Activated T-helper 17 cell treated with anti-CD3 and anti-CD28 coated beads, Interleukin-2, amount 50 U/mL, for 72 hours (primary cell): ENCODE measurements at places on chromosomes 11 and 22. TPM values are rescaled to one million over a fixed set of nuclear protein-coding genes. Genes with fewer than 3 reads are reported as not detected.

- ATAC-seq = no peak
Measured at GRCh38 chr11:115817844-115818468, 313.7 kb upstream of the CADM1 start.

The ADM2 gene
- total RNA-seq = 1.3 TPM

DNA sequence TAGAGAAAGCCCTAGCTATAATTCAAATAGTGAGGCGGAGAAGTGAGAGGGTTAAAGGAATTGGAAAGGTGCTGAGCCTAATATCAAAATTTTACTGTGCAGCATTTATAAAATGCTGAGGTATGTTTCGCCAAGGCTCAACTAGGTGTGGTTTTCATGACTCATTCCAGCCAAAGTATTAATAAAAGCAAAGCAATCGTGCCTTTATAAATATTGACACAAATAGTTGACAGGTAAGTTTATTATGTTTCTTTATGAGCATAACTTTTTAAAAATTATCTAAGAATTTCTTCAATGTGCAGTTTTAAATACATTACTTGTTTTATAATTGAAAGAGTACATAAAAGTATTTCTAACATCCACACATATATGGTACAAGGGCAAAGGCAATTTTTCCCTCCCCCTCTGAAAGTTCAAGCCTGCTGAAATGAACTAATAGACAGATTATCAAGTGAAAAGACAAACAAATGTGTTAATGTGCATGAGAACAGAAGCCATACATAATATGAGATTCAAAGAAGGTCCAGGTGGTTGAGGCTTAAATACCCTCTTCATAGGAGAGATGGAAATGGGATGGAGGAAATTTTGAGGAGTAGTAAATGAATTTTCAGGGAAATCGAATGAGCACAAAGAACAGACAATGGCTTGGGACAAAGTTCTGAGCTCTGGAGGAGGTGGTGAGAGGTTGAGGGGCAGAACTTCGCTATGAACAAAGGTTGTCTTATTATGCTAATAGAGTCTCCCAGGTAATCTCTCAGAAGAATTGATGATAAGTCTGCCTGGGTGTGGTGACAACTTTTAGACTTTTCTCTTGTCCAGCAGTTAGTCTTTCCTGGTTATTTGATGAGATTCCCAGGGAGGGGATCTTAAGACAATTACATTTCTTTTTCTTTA is 326.5 kb downstream of the BUD13 start:
- ATAC-seq = no peak

DNA sequence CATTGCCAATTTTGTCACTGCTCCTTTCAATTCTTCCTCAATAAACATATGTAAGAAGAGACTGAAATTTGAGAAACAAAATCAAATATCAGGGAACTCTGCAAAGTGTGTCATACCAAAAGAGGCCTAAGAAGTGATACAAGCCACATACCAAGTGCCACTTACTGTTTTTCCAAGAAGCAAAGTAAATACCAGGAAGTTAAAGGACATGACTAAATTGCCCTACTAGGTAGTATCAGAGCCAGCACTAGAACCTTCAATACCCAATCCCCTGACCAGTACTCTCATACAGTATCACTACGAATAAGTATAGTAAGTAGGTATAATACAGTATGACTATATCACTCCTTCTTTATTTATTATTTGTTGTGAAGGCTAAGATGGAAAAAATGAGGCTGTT is 13.6 kb downstream of the MAML2 start:
- ATAC-seq = peak; percentile 97

GRCh38 chr11:65593518-65594414 is 1.8 kb downstream of the KCNK7 start:
- peak; percentile 48 for ATAC-seq

GRCh38 chr11:2477254-2477653 is 32.4 kb downstream of the KCNQ1 start:
- ATAC-seq = no peak

The DGCR6L gene
- 20.5 TPM for total RNA-seq

The MIAT gene
- total RNA-seq = 166 TPM

- no peak for ATAC-seq
Measured at GRCh38 chr11:12542186-12542935, 131.9 kb upstream of the TEAD1 start.
